Activated CD4-positive, alpha-beta T cell treated with anti-CD3 and anti-CD28 coated beads for 36 hours (primary cell): ENCODE measurements at places on chromosomes 12 and 14. TPM values are rescaled to one million over a fixed set of nuclear protein-coding genes. Genes with fewer than 3 reads are reported as not detected.
A peak's percentile ranks its signal among the peaks of the same experiment; 100 is the strongest.

GRCh38 chr12:98151105-98151590 lies 364.2 kb upstream of the TMPO start:
- H3K36me3 ChIP-seq: no peaks in the 10 kb centered on the region
- no peak for DNase-seq
- no peaks in the 10 kb centered on the region for H3K4me1 ChIP-seq
- H3K27me3 ChIP-seq: peaks cover 9% of the 10 kb centered on the region
- no peak overlapping the region for H3K27ac ChIP-seq
- H3K4me3 ChIP-seq: no peak overlapping the region

DNA sequence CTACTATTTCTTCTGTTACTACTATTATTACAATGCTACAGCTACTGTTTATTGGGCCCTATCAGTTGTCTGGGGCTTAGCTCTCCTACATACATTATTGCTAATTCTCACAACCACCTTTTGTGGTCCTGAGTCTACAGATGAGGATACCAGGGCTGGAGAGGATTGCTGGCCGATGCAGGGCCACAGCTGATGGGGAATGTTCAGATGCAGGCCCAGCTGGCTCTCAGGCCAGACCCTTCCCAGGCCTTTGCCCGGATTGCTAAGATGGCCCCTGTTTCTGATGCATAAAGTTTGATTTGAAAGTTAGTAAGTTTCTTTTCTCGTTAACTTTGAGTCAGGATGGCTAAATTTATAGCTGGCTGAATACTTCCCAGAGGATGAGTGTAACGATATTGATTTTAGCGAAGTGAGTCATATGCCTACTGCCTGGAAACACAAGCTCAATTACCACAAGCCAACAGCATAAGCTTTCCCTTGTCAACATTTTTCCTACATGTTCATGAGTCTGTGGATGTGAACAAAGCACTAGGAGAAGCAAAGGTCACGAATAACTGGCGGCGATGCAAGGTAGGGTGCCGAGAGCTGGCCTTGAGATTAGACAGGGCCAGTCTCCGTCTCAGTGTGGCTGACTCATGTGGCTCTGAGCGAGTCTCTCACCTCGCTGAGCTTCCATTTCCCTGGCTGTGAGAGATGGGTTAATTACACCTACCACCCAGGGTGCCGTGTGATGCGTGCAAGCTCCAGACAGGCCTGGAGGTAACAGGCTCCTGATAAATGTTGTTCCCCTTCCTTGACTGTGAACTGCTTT lies 111.0 kb downstream of the BEGAIN start:
- no peak for DNase-seq
- H3K4me3 ChIP-seq: no peak overlapping the region
- H3K27ac ChIP-seq: no peak overlapping the region

- peaks cover 32% of the 10 kb centered on the region for H3K4me1 ChIP-seq
- DNase-seq: peak; percentile 32
- no peak overlapping the region for H3K27ac ChIP-seq
- no peaks in the 10 kb centered on the region for H3K27me3 ChIP-seq
These were observed 90.1 kb downstream of the NCOR2 start for GRCh38 chr12:124477107-124477915.

GRCh38 chr12:24534622-24535021 lies 414.3 kb downstream of the BCAT1 start:
- no peaks in the 10 kb centered on the region for H3K4me1 ChIP-seq
- no peaks in the 10 kb centered on the region for H3K36me3 ChIP-seq
- no peak overlapping the region for H3K27ac ChIP-seq
- DNase-seq: no peak
- no peak overlapping the region for H3K4me3 ChIP-seq
- H3K27me3 ChIP-seq: peaks cover 2% of the 10 kb centered on the region

- H3K27ac ChIP-seq: no peak overlapping the region
- H3K27me3 ChIP-seq: no peaks in the 10 kb centered on the region
- no peak overlapping the region for H3K4me3 ChIP-seq
- no peaks in the 10 kb centered on the region for H3K4me1 ChIP-seq
- DNase-seq: no peak
These were observed 30.3 kb downstream of the FBXL14 start for GRCh38 chr12:1564067-1564466.

PRKCH gene
- total RNA-seq: 109 TPM

GRCh38 chr14:89807892-89808291 lies 146.6 kb downstream of the EFCAB11 start:
- no peak overlapping the region for H3K4me3 ChIP-seq
- H3K4me1 ChIP-seq: no peaks in the 10 kb centered on the region
- no peak overlapping the region for H3K27ac ChIP-seq
- DNase-seq: no peak

CDC42BPB gene
- 4.0 TPM for total RNA-seq

ZC2HC1C gene
- 1.3 TPM for total RNA-seq

CLEC4A gene
- total RNA-seq: not detected

GRCh38 chr12:113201187-113202177 lies 16.0 kb downstream of the RITA1 start:
- no peak overlapping the region for H3K4me3 ChIP-seq
- no peak overlapping the region for H3K27ac ChIP-seq
- no peaks in the 10 kb centered on the region for H3K36me3 ChIP-seq

TPH2 gene
- total RNA-seq: not detected

DNA sequence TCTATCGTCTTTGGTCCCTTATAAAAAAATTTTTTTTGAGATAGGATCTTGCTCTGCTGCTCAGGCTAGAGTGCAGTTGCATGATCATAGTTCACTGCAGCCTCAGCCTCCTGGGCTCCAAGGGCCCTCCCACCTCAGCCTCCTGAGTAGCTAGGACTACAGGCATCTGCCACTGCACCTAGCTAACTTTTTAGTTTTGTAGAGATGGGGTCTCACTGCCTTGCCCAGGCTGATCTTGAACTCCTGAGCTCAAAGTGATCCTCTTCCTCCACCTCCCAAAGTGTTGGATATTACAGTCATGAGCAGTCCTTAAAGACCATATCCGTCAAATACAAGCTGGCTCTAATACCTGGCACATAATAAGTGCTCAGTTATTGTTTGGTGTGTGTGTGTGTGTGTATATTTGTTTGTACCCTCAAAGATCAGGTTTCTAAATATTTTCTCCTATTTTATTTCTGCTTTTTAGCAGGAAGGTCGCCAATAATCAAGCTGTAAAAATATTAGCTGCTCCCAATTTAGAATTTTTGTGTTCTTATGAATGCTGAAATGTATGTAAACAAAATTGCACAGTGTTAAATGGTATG lies 30.5 kb downstream of the SRGAP1 start:
- H3K4me1 ChIP-seq: no peaks in the 10 kb centered on the region
- H3K27ac ChIP-seq: no peak overlapping the region
- H3K27me3 ChIP-seq: peaks cover 12% of the 10 kb centered on the region
- no peak overlapping the region for H3K4me3 ChIP-seq
- no peak for DNase-seq

DNA sequence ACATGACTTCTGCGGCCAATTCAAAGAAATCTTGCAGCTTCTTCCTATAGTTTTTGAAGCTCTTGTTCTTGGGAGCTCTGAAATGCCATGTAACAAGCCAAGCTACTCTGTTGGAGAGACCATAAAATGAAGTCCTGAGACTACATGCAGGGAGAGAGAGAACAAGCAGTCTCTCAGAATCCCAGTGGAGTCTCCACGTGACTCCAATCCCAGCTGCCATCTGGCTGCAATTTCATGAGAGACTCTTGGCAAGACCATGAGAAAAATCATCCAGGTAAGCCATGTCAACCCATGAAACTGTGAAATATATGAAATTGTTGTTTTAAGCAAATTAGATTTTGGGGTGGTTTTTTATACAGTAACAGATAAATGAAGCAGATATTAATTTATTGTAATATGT lies 54.4 kb downstream of the KLRG1 start:
- no peaks in the 10 kb centered on the region for H3K27me3 ChIP-seq
- H3K27ac ChIP-seq: no peak overlapping the region
- peaks cover 4% of the 10 kb centered on the region for H3K36me3 ChIP-seq
- no peak for DNase-seq
- H3K4me3 ChIP-seq: no peak overlapping the region

MYF6 gene
- not detected for total RNA-seq

KLRC1 gene
- not detected for total RNA-seq

- DNase-seq: no peak
- no peaks in the 10 kb centered on the region for H3K27me3 ChIP-seq
- H3K36me3 ChIP-seq: no peaks in the 10 kb centered on the region
- no peak overlapping the region for H3K4me3 ChIP-seq
- peaks cover 14% of the 10 kb centered on the region for H3K4me1 ChIP-seq
These were observed 215.0 kb upstream of the CRY1 start for GRCh38 chr12:107308310-107308709.

DNA sequence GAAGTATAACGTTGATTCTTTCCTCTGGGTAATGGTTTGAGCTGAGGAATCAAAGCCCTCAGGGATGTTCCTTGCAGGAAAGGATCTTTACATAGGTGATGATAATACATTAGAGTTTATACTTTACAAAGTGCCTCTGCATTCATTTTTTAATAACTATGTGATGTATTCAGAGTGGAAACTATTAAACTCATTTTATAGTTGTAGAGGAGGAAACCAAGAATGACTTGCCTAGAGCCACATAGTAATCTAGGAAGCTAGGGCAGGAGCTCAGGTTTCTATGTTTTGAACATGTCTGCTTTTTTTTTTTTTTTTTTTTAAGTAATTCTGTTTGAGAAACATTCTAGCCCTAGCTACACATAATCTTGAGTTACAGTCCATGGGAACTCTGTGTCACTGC lies 117.3 kb downstream of the TXNDC16 start:
- no peaks in the 10 kb centered on the region for H3K4me1 ChIP-seq
- no peak overlapping the region for H3K4me3 ChIP-seq
- H3K27me3 ChIP-seq: no peaks in the 10 kb centered on the region
- H3K27ac ChIP-seq: no peak overlapping the region

VDR gene
- 108 TPM for total RNA-seq

- H3K4me1 ChIP-seq: peaks cover 2% of the 10 kb centered on the region
- no peaks in the 10 kb centered on the region for H3K36me3 ChIP-seq
- H3K27ac ChIP-seq: no peak overlapping the region
- no peak overlapping the region for H3K4me3 ChIP-seq
- no peak for DNase-seq
- H3K27me3 ChIP-seq: peaks cover 19% of the 10 kb centered on the region
These were observed 11.6 kb upstream of the CCDC85C start for GRCh38 chr14:99615497-99616157.

IFNG-AS1 gene
- total RNA-seq: 0.35 TPM

CCDC38 gene
- not detected for total RNA-seq

- H3K36me3 ChIP-seq: no peaks in the 10 kb centered on the region
- H3K4me1 ChIP-seq: no peaks in the 10 kb centered on the region
- H3K27me3 ChIP-seq: peaks cover 4% of the 10 kb centered on the region
- H3K27ac ChIP-seq: no peak overlapping the region
- no peak for DNase-seq
These were observed 139.2 kb downstream of the PDZRN4 start for GRCh38 chr12:41327096-41327895.

SERPINA3 gene
- total RNA-seq: not detected

GRCh38 chr14:102255401-102256190 lies 49.4 kb downstream of the MOK start:
- no peaks in the 10 kb centered on the region for H3K36me3 ChIP-seq
- H3K27me3 ChIP-seq: no peaks in the 10 kb centered on the region
- no peak for DNase-seq
- H3K4me3 ChIP-seq: no peak overlapping the region

DNA sequence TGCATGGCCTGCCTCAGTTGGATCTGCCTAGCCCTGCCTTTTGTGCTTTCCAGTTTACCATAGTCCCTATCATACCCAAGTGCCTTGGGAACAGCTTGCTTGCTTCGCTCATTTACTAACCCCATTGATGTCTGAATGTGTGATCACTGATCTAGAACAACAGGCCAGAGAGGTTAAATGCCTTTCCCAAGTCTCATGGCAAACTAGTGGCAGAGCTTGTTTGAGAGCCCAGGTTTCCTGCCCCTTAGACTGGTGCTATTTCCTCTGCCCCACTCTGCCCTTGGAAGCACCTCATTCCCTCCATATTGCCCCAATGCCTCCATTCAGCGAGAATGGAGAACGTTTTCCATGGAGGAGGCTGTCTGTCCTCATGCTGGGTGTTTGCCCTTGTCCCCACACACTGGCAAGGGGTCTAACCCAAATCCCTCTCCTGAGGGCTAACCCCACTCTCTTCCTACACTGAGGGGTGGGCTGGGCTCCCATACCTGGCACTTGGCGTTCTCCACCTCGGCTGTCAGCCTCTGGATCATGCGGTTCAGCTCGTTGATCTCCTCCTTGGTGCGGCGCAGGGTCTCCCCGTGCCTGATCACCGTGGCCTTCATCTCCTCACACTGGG lies 19.8 kb downstream of the KRT7 start:
- no peak overlapping the region for H3K4me3 ChIP-seq
- peaks cover 49% of the 10 kb centered on the region for H3K27me3 ChIP-seq
- no peaks in the 10 kb centered on the region for H3K36me3 ChIP-seq
- H3K27ac ChIP-seq: no peak overlapping the region
- peaks cover 7% of the 10 kb centered on the region for H3K4me1 ChIP-seq
- no peak for DNase-seq

DNA sequence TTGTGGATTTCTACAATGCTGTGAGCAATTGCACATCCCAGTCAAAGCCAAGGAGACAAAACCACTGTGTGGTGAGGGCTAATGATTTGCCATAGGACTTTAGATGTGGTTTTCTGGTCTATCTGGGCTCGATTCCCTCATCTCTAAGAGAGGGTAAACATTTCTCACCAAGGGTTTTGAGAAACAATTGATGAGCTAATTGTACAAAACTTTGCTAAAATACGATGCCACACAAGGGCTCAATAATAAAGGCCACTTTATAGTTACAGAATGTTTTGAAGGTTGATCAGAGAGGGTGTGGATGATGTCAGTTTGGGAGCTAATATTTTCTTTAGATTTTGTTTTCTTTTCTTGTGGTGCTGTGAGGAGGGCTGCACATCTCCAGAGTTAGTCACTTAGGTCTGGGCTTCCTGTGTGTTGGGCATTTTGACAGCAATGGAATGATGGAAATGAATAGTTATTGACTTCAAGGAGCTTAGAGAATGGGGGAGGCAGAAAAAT lies 60.8 kb upstream of the SLC38A4 start:
- H3K4me1 ChIP-seq: no peaks in the 10 kb centered on the region
- no peak for DNase-seq
- H3K4me3 ChIP-seq: no peak overlapping the region
- H3K36me3 ChIP-seq: peaks cover 1% of the 10 kb centered on the region
- peaks cover 3% of the 10 kb centered on the region for H3K27me3 ChIP-seq
- H3K27ac ChIP-seq: no peak overlapping the region

GRCh38 chr12:47822863-47823262 lies 3.2 kb upstream of the HDAC7 start:
- H3K27ac ChIP-seq: peak overlapping the region; percentile 81
- peaks cover 14% of the 10 kb centered on the region for H3K36me3 ChIP-seq
- H3K4me3 ChIP-seq: no peak overlapping the region
- no peaks in the 10 kb centered on the region for H3K27me3 ChIP-seq

GRCh38 chr12:1852076-1852475 lies 31.7 kb downstream of the LRTM2 start:
- no peak for DNase-seq
- H3K4me3 ChIP-seq: no peak overlapping the region
- no peak overlapping the region for H3K27ac ChIP-seq
- no peaks in the 10 kb centered on the region for H3K4me1 ChIP-seq
